ENCODE measurements at places on chromosomes 13 and 19.

DNA sequence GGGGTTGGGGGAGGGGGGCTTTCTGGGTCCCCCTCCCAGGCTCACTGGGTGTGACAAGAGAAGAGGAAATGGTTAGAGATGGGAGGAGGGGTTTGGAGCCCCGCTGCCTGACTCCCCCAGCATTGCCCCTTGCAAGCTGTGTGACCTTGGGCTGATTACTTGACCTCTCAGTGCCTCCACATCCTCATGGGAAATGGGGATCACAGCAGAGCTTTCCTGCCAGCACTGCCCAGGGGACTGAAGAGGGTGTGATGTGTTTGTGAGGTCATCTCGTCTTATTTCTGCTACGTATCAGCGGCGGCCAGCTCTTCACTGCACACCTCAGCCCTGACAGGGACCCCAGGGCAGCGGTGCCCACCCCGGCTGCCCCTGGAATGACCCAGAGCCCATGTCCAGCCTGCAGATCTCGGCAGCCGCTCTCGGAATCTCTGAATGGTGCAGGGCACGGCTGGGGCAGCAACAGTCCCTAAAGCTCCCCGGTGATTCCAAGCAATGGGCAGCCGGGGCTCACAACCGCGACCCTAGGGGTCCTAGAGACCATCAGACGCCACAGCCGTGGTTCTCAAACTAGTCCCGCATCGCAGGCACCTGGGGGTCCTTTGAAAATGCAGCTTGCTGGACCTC lies 8.4 kb downstream of the PNMA8B start:
- no peak for DNase-seq

DNA sequence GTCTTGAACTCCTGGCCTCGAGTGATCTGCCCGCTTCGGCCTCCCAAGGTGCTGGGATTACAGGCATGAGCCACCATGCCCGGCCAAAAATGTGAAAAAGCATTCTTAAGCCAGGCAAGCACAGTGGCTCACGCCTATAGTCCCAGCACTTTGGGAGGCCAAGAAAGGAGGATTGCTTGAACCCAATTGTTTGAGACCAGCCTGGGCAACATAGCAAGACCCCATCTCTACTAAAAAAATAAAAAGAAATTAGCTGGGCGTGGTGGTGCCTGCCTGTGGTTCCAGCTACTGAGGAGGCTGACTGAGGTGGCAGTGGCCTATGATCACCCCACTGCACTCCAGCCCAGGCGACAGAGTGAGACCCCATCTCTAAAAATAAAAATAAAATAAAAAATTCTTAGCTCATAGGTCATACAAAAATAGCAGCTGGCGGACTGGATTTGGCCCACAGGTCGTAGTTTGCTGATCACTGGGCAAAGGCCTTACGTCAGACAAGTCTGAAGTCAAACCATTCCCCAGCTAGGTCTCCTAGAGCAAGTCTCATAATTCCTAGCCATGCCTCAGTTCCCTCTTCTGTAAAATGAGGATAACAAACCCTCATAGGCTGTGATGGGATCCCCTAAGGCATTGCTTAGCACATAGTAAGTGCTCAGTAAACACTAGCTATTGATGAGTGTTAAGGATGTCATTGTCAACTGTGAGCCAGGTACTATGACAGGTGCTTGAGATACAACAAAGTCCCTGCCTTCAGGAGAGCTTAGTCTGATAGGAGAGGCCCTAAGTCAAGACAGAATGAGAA lies 36.0 kb downstream of the INSR start:
- no peak for DNase-seq

- peak; percentile 44 for DNase-seq
These were observed 25.0 kb downstream of the LRCH1 start for GRCh38 chr13:46577696-46578589.

DNA sequence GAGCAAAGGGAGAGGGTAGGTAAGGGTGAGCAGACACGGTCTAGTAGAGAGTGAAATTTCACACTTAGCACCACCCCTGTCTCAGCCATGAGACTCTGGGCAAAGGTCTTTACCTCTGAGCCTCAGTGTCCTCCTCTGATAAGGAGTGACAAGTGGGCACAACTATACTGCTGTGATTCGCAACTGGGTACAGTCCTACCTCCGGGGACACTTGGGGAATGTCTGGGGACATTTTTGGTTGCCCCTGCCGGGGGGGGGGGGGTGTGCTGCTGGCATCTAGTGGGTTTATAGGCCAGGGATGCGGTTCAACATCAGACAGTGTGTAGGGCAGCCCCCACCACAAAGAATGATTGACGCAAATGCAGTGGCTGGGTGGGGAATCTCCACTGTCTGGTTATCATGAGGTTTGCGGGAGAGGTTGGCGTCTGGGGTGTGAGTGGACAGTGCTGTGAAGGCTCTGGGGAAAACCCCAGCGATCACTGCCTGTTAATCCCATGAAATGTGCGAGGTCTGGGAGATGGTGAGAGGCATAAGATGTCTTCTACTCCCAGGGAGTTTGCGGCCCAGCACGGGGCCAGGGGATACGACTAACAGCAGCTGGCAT lies 4.3 kb downstream of the NACC1 start:
- no peak for DNase-seq

DNA sequence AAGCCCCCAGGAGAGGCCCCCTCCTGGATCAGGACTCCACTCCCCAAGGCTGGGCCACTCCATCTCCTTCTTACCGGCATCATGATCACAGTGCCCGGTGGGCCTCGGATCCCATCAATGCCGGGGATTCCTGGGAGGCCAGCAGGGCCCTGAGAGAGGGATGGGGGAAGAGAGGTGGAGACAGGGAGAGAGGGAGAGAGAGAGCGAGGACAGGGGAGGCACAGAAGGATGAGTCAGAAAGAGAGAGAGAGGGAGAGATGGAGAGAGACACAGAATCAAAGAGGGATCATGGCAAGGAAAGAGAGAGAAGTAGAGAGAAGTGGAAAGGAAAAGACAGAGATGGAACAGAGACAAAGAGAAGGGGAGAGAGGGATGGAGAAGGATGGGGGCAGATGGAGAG lies 13.8 kb downstream of the COL5A3 start:
- DNase-seq, result no peak

Data from DND-41 (cell line).